Heart right ventricle (tissue), 16 donors: ENCODE measurements at places on chromosomes 13 and 19. TPM values are rescaled to one million over a fixed set of nuclear protein-coding genes. Genes with fewer than 3 reads are reported as not detected.
A peak's percentile ranks its signal among the peaks of the same experiment; 100 is the strongest.

Gene ZNF382
- total RNA-seq = 16.5 TPM

Gene RNF113B
- total RNA-seq = not detected

Gene MEDAG
- total RNA-seq = 5.4 TPM

Gene SPRYD7
- total RNA-seq = 10.0 TPM

Gene DPF1
- 0.29 TPM for total RNA-seq

Gene RNF225
- total RNA-seq = not detected

Gene SCEL
- not detected for total RNA-seq

Gene RGS9BP
- total RNA-seq = 1.7 TPM

GRCh38 chr13:45615501-45616101 lies at the start of gene ERICH6B:
TSS of gene ERICH6B (minus strand) at chr13:45615739. CDS start at chr13:45597005, 18,734 bp downstream.
- DNase-seq = no peak
- H3K36me3 ChIP-seq = no peaks in the 10 kb centered on the region
- H3K4me1 ChIP-seq = peaks cover 5% of the 10 kb centered on the region

- DNase-seq = no peak
- peak overlapping the region; percentile 11 for H3K27ac ChIP-seq
- peak overlapping the region; percentile 64 for H3K4me3 ChIP-seq
- H3K27me3 ChIP-seq = peaks cover 8% of the 10 kb centered on the region
- no peaks in the 10 kb centered on the region for H3K36me3 ChIP-seq
- H3K4me1 ChIP-seq = peaks cover 1% of the 10 kb centered on the region
Observed at GRCh38 chr13:41461527-41462139, 4.3 kb downstream of the RGCC start.

- no peak for DNase-seq
- no peak overlapping the region for H3K4me3 ChIP-seq
- no peaks in the 10 kb centered on the region for H3K4me1 ChIP-seq
Observed at GRCh38 chr13:96431044-96431581, 341.2 kb downstream of the HS6ST3 start.

- H3K27ac ChIP-seq = no peak overlapping the region
- H3K27me3 ChIP-seq = peaks cover 44% of the 10 kb centered on the region
- H3K36me3 ChIP-seq = no peaks in the 10 kb centered on the region
- H3K4me3 ChIP-seq = no peak overlapping the region
- DNase-seq = no peak
- peaks cover 5% of the 10 kb centered on the region for H3K4me1 ChIP-seq
Observed at GRCh38 chr13:99022941-99023340, 45.1 kb upstream of the DOCK9 start.

DNA sequence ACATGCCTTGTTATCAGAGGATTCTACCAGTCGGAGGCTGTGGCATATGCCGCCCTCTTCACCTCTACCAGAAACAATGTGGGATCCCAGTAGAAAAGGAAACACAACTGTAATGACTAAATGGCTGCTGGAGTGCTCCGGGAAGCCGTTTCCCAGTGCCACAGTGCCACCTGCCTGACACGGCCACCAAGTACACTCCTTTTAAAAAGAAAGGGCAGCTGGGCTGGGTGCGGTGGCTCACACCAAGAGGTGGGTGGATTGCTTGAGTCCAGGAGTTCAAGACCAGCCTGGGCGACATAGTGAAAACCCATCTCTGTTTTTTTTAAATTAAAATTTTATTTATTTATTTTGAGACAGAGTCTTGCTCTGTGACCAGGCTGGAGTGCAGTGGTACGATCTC lies 67.3 kb downstream of the TRPM4 start:
- H3K27me3 ChIP-seq = no peaks in the 10 kb centered on the region
- H3K4me1 ChIP-seq = no peaks in the 10 kb centered on the region
- H3K27ac ChIP-seq = no peak overlapping the region
- H3K36me3 ChIP-seq = no peaks in the 10 kb centered on the region

- DNase-seq = peak; percentile 80
- H3K36me3 ChIP-seq = peaks cover 8% of the 10 kb centered on the region
- peak overlapping the region; percentile 61 for H3K4me3 ChIP-seq
- H3K27me3 ChIP-seq = no peaks in the 10 kb centered on the region
- peak overlapping the region; percentile 95 for H3K27ac ChIP-seq
- peaks cover 22% of the 10 kb centered on the region for H3K4me1 ChIP-seq
Observed at GRCh38 chr19:18204394-18205199, 755 bp upstream of the RAB3A start.

- no peak overlapping the region for H3K4me3 ChIP-seq
- DNase-seq = no peak
- H3K27me3 ChIP-seq = peaks cover 59% of the 10 kb centered on the region
- no peaks in the 10 kb centered on the region for H3K36me3 ChIP-seq
- H3K27ac ChIP-seq = no peak overlapping the region
- no peaks in the 10 kb centered on the region for H3K4me1 ChIP-seq
Observed at GRCh38 chr13:25177636-25178035, 5.5 kb upstream of the AMER2 start.

GRCh38 chr13:32428581-32429432 lies 877 bp upstream of the N4BP2L1 start:
- H3K27ac ChIP-seq = peak overlapping the region; percentile 82
- DNase-seq = no peak
- peak overlapping the region; percentile 80 for H3K4me3 ChIP-seq
- no peaks in the 10 kb centered on the region for H3K4me1 ChIP-seq
- H3K36me3 ChIP-seq = no peaks in the 10 kb centered on the region
- no peaks in the 10 kb centered on the region for H3K27me3 ChIP-seq

- H3K27ac ChIP-seq = no peak overlapping the region
- H3K4me1 ChIP-seq = no peaks in the 10 kb centered on the region
- DNase-seq = no peak
- no peak overlapping the region for H3K4me3 ChIP-seq
Observed at GRCh38 chr13:71015021-71015420, 852.0 kb downstream of the DACH1 start.

- peaks cover 26% of the 10 kb centered on the region for H3K27me3 ChIP-seq
- no peak overlapping the region for H3K4me3 ChIP-seq
- H3K4me1 ChIP-seq = peaks cover 28% of the 10 kb centered on the region
- DNase-seq = peak; percentile 29
- H3K27ac ChIP-seq = no peak overlapping the region
Observed at GRCh38 chr19:10001899-10002298, 8.4 kb downstream of the COL5A3 start.

GRCh38 chr13:103540382-103540765 lies 474.2 kb upstream of the SLC10A2 start:
- H3K27ac ChIP-seq = no peak overlapping the region
- no peaks in the 10 kb centered on the region for H3K27me3 ChIP-seq
- no peaks in the 10 kb centered on the region for H3K36me3 ChIP-seq
- no peak overlapping the region for H3K4me3 ChIP-seq
- no peaks in the 10 kb centered on the region for H3K4me1 ChIP-seq
- no peak for DNase-seq

GRCh38 chr13:84413016-84413415 lies 530.7 kb upstream of the SLITRK1 start:
- H3K4me3 ChIP-seq = no peak overlapping the region
- H3K27me3 ChIP-seq = no peaks in the 10 kb centered on the region
- no peaks in the 10 kb centered on the region for H3K36me3 ChIP-seq
- no peak for DNase-seq
- no peaks in the 10 kb centered on the region for H3K4me1 ChIP-seq

DNA sequence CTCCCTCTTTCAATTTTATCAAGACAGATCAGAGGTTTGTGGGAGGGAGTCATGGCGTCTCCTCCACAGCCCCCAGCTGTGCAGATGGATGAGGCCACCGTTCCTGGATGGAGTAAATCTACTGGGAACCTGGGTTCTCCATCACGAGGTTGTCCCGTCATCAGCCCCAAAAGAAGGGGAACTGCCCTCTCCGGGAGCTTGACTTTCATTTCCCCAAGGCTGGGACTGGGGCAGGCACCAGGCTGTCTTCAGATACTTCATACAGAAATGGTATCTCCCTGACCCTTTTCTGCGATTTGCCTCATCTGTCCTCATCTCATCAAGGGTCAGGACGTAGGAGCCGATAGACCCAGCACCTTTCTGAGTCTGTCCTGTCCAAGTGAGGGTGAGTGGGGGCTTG lies 9.8 kb downstream of the LILRB2 start:
- peak; percentile 38 for DNase-seq
- H3K4me1 ChIP-seq = no peaks in the 10 kb centered on the region
- H3K27me3 ChIP-seq = no peaks in the 10 kb centered on the region
- no peaks in the 10 kb centered on the region for H3K36me3 ChIP-seq
- H3K27ac ChIP-seq = no peak overlapping the region

GRCh38 chr13:51643882-51644281 lies 59.6 kb downstream of the WDFY2 start:
- H3K27ac ChIP-seq = no peak overlapping the region
- H3K36me3 ChIP-seq = no peaks in the 10 kb centered on the region
- H3K4me1 ChIP-seq = peaks cover 14% of the 10 kb centered on the region
- H3K4me3 ChIP-seq = no peak overlapping the region
- H3K27me3 ChIP-seq = no peaks in the 10 kb centered on the region

- no peak overlapping the region for H3K4me3 ChIP-seq
- no peak overlapping the region for H3K27ac ChIP-seq
- peaks cover 8% of the 10 kb centered on the region for H3K4me1 ChIP-seq
- DNase-seq = no peak
Observed at GRCh38 chr13:104979281-104980030, 1556.0 kb downstream of the EFNB2 start.

DNA sequence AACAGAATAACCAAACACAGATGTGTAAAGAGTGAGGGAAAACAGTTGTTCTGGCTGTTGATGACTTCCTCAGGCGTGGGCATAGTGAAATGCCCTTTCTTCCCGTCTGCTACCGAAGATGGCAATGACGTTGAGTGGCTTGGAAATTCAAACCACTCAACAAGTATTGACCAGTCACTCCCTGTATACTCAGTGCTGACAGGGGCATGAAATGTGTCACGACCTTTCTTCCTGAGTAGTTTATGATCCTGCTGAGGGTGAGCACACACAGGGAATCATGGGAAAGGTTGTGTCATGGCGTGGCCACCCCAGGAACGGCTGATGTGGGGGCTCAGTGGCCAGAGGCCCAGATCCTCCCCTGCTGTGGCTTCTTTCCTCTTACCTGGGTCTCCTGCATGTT lies 87.8 kb upstream of the C1QTNF9B start:
- H3K4me1 ChIP-seq = peaks cover 7% of the 10 kb centered on the region
- H3K36me3 ChIP-seq = no peaks in the 10 kb centered on the region
- DNase-seq = no peak

GRCh38 chr19:14563989-14564651 lies 7.7 kb downstream of the NDUFB7 start:
- H3K4me1 ChIP-seq = peaks cover 28% of the 10 kb centered on the region
- H3K36me3 ChIP-seq = no peaks in the 10 kb centered on the region
- H3K27ac ChIP-seq = no peak overlapping the region
- H3K27me3 ChIP-seq = no peaks in the 10 kb centered on the region
- H3K4me3 ChIP-seq = no peak overlapping the region
- peak; percentile 55 for DNase-seq

GRCh38 chr19:11137542-11138384 lies 17.8 kb downstream of the SPC24 start:
- peaks cover 25% of the 10 kb centered on the region for H3K4me1 ChIP-seq
- peaks cover 10% of the 10 kb centered on the region for H3K36me3 ChIP-seq
- H3K27ac ChIP-seq = peak overlapping the region; percentile 95
- H3K27me3 ChIP-seq = no peaks in the 10 kb centered on the region
- peak; percentile 90 for DNase-seq
- H3K4me3 ChIP-seq = no peak overlapping the region

DNA sequence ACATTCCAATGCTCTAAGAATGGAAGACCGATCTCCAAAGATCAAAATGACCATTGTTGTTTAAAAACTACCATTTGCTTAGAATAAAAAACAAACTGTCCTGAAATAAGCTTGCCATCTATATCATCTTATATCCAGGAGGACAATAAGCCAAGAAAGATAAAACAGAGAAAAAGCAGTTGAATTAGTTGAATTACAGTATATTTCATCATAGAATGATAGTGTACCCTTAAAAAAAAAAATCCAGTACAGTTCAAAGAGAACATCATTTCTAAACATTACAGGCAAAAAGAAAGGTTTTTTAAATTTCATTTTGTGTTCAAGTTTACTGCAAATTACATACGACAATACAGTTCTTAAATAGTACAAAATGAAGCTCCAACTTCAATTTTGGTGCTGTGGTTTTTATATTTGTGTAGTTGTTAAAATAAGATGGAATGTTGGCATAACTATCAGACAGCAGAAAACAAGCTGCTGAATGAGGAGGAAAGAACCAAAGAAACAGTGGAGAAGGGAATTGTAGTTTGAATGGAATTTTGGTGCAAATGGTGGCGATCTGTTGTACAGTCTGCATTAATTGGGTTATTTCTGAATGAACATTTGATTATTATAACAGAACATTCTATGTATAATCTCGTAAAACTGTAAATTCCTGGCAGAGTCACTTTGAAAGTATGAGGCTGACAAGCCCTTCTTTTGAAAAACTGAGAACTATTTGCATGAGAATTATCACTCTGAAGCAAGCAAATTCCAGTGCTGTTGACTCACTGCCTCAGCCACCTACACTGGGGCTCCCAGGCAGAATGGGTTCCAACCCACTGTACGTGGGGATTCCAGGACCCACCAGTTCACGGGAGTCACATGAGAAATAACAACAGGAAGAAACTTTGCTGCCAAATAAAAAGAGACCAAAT lies 37.7 kb downstream of the LHFPL6 start:
- DNase-seq = no peak
- H3K27me3 ChIP-seq = no peaks in the 10 kb centered on the region
- no peak overlapping the region for H3K4me3 ChIP-seq
- peaks cover 64% of the 10 kb centered on the region for H3K4me1 ChIP-seq
- H3K27ac ChIP-seq = no peak overlapping the region
- H3K36me3 ChIP-seq = no peaks in the 10 kb centered on the region

- no peak overlapping the region for H3K4me3 ChIP-seq
- no peaks in the 10 kb centered on the region for H3K27me3 ChIP-seq
- no peak for DNase-seq
- no peak overlapping the region for H3K27ac ChIP-seq
- H3K4me1 ChIP-seq = no peaks in the 10 kb centered on the region
- no peaks in the 10 kb centered on the region for H3K36me3 ChIP-seq
Observed at GRCh38 chr13:108662528-108662927, 33.1 kb downstream of the MYO16 start.

- H3K27me3 ChIP-seq = no peaks in the 10 kb centered on the region
- H3K4me1 ChIP-seq = no peaks in the 10 kb centered on the region
- no peak for DNase-seq
- no peak overlapping the region for H3K4me3 ChIP-seq
- no peaks in the 10 kb centered on the region for H3K36me3 ChIP-seq
Observed at GRCh38 chr13:45040173-45040572, 50.8 kb downstream of the GPALPP1 start.

- no peaks in the 10 kb centered on the region for H3K36me3 ChIP-seq
- H3K4me3 ChIP-seq = no peak overlapping the region
- H3K4me1 ChIP-seq = no peaks in the 10 kb centered on the region
- peaks cover 4% of the 10 kb centered on the region for H3K27me3 ChIP-seq
- DNase-seq = no peak
Observed at GRCh38 chr13:111325941-111326620, 5.6 kb downstream of the TEX29 start.
